ENCODE measurements at places on chromosomes 5 and 9.
A peak's percentile ranks its signal among the peaks of the same experiment; 100 is the strongest.

DNA sequence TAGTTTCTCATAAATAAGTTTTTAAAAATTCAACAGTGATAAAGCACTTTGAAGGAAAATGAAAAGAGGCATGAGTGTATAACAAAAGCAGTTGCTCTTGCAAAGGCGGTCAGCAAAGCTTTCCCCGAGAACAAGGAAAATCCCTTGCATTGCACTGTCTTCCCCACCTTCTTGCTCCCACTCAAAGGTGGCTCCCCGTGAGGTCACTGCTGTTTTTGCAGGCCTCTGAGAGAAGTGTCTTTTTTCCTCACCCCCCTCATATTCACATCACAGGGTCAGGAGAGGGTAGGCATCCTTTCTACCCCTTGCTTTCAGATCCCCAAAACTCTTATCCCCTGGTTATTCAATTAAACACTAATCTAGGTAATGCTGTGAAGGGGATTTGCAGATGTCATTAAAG is 15.2 kb upstream of the SLC36A1 start:
- no peak for DNase-seq

GRCh38 chr5:56580864-56581263 is 234.5 kb upstream of the MAP3K1 start:
- DNase-seq = no peak

DNA sequence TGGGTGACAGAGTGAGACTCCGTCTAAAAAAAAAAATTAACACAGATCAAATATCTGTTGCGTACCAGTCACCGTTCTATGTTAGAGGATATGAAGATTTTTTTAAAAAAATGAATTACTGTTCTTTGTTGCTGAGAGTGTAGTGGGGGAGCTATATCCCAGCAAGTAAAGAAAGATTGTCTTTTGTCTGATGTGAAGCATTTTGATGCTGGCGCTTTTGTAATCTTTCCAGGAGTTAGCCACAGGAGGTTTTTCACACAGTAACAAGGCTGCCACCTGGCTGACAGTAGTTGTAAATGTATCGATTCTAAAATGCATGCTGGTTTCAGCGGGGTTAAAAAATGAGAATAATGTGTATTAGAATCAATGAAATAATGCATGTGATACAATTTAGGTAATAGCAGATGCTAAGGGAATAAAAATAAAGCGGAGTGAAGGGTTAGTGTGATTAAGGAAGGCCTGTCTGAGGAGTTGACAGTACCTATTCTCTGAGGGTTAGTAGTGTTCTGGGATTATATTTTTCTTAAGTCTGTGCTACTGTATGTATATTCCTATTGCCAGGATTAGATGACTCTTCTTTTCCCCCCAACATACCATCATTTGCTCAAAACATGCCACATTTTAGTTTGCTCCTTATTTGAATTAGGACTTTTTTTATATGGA is 3.4 kb downstream of the LMNB1 start:
- peak; percentile 5 for DNase-seq

DNA sequence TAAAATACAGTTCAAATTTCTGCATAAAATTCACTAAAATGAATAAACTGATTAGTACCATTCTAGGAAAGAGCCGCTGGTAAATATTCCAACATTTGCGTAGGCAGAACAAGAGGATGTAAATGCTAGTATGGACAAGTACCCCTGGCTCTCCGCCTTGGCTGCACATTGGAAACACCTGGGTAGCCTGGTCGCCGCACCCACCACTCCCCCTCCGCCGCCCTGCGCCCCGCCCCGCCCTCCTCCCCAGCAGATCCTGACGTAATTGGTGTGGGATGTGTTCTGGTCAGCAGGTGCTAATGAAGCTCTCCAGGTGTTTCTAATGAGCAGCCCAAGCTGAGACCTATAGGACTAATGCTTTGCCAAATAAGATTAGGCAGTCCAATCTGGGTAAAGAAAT is 225.7 kb downstream of the FRMD3 start:
- no peak for DNase-seq

DNA sequence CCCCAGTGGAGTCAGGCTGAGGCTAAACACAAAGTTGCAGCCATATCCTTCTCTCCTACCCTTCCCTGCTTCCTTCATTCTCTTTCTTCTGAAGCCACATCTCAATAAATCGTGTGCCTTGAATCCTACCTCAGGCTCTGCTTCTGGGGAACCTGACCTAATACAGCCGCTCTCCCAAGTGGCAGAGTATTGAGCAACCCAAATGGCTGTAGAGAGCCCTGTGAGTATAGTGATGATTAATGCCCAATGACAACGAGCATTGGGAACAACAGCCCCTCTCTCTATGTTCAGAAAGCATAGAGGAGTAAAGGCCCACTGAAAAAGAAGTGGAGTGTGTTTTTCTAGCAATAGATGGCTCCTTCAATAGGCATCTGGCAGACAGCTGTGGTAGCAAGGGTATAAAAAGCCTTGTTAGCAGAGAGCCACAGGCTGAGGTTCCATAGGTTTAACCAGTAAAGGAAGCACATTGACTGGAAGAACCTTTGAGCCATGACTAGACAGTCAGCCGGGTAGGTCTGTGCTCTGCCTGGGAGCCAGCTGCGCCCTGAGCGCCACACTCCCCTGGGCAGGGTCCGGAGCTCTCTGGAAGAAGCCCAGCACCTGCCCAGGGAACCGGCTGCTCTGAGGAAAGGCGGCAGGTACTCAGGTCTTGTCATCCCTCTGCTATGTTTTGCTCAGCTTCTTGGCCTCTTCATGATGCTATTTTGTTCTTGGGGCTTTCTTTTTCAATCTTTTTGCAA is 22.6 kb upstream of the HSPA9 start:
- DNase-seq = no peak

- no peak for DNase-seq
Measured at GRCh38 chr9:134811673-134812342, 68.8 kb upstream of the FCN2 start.

DNA sequence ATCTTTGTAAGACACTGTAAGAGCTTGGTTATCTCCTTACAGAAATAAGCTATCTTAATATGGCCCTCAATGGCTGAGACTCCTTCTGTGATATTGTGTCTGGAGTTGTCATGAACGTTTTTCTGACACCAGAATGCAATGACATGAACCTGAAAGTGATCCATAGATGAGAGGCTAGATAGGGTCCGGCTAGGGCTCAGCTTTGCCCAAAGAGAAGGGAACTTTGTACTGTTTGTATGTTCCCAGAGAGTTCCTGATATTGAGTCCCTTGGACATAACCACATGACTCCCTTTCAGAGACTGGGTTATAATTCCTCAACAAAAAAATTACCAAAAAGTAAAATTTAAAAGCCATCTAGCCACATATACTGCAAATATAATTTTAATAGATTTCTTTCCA is 575.8 kb upstream of the CLINT1 start:
- DNase-seq = no peak

DNA sequence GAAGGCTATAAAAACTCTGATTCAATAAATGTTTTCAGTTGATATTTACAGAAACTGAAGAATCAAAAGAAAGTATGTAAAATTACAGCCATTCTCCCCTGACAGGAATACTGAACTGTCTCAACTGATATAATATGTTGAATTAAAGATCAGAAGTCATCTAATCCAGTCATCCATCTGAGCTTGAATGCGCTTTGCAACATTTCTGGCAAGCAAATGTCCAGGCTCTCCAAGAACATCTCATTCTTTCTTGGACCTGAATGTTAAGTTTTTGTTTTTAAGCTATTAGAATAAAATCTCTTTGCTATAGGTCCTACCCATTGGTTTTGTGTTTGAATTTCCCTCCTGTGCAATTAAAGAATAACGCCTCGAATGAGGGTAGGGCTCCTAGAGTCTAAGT is 120.5 kb downstream of the MPDZ start:
- DNase-seq = no peak

DNA sequence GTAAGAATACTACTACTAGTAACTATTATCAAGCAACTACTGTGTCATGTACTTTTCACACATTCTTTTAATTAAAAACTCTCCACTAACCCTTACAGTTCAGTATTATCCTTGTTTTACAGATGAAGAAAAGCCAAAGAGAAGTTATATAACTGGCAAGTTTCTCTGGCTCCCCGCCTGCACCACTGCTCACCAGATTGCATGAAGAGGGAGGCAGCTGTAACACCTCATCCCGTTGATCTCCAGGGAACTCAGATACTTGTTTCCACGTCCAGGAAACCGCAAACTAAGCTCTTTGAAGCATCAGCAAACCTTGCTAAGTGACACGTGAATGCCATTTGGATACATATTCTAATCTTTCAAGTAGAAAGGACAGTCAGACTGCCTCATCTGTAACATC is 70.3 kb downstream of the RIGI start:
- no peak for DNase-seq

DNA sequence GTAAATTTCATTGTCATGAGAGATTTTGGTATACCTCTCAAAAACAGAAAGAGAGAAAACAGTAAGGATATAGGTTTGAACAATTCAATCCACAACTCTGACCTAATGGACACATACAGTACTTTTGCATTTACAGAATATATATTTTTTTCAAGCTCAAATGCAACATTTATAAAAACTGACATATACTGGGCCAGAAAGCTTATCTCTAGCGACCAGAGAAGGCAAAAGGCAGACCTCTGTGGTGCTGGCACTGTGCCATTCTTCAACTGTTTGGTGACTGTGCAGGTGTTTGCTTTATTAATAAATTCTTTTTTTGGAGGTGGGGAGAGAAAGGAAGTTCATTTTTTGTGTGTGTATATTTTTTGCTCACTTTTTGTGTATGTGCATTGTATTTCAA is 6.0 kb upstream of the PLAC8L1 start:
- DNase-seq = no peak

GRCh38 chr9:126797903-126798302 is 6.9 kb upstream of the ZBTB43 start:
- DNase-seq = no peak

DNA sequence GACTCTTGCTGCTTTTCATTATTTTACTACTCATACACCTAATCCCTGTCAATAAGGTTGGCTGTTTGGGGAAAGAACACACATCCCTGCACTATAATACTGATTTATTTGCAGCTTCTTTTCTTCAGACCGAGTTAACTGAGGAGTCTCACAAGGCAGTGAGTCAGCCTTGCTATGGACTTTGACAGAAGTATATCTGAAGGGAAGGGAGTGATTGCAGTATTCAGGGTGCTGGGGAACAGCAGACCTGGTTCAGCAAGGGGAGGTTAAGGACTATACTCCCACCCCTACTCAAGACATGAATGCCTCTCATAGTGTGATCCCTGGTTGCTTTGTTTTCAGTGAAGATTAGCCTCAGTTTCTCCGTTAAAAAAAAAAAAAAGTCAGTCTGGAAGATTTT is 99.8 kb downstream of the TLE4 start:
- no peak for DNase-seq

DNA sequence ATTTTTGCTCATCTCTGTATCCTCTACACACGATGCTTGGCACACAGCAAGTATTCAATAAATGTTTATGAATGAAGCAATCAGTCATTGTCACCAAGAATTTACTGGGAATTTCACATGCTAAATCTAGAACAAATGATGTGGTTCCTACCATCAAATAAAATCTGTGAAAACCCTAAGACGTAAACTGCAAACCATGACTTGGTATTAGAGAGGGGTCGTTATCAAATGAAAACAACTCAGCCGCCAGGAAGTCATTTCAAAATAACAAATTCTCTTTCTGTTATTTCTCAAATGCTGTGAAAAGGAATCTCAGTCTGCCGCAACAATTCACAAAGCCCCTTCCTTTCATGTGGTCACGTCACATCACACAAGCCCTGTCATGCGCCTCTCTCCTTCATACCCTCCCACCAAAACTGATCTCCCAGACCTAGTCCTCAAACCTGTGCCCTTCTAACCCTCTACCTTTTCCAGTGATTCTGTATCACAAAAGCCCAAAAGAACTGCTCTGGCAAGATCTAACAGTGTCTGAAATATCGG is 173.6 kb downstream of the DEPDC1B start:
- no peak for DNase-seq

DNA sequence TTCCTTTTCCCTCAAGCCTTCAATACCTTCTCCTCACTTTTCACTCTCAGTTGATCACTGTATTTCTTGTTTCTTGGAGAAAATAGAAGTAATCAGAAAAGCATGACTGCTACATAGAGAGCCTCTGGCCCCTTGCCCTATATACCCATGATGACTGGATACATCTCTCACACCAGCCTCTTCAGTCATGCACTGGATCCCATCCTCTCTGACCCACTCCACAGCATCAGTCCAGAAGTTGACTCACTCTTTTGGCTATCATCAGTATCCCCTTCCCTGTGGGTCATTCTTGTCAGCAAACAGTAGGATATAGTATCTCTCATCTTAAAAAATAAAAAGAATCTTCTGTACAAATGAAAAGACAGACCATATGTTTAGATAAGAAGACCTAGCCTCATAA is 32.9 kb downstream of the PTCD2 start:
- DNase-seq = no peak

GRCh38 chr5:139903450-139903794 is 107.8 kb downstream of the PSD2 start:
- no peak for DNase-seq
